NCI-H446 treated with DMSO at 0.1 percent for 48 hours (cell line): ENCODE measurements at places on chromosomes 7 and 10.
A peak's percentile ranks its signal among the peaks of the same experiment; 100 is the strongest.

DNA sequence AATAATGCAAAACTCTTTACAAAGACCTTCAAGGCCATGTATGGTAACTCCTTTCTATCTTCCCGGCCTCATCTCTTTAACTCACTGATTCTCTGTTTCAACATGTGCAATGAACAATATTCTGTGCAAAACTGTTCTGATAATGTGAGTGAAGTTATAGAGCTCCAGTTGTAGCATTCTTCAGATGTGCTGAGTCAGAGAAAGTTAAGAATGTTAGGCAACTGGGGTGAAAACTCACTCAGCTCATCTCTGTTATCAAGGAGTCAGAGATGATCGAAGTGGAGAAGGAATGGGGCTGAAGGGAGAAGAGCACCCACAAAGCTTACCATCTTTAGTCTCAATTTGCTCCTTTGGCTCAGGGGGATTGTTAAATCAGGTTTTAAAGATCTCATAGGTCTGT, 344.7 kb upstream of the NPSR1 start:
- no peak for DNase-seq

DNA sequence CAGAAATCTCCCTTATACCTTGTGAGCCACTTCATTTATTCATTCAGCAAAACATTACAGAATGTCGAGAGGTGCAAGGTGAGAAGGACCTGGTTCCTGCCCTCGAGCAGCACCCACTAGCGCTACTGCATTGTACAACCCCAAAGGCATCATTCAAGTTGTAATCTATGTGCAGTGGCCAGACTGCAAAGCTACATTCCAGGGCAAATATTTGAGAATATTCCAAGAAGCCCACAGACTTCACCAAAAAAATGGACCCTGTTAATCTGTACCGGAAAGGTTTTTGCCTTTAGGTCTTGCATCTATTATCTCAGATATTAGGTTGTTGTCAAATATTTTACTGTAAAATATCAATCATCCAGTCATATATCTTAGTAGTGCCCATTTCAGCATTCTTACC, 295.4 kb upstream of the FZD1 start:
- no peak for DNase-seq

DNA sequence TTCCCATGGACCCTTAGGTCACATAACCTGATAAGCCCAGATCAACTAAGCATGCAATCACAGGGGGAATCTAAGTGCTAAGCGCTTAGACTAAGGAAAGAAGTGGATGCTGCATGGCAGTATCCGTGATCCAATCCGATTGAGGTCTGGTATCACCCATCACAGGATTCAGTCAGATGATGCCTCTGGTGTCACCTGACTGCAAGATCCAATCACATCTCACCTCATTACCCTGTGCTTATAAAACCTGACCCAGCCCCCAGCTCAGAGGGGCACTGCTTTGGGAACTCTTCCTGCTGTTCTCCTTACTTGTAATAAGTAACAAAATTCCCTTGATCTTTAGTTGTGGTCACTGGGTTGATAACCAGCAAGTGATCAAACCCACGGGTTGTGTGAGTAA, 84.7 kb upstream of the TMEM168 start:
- DNase-seq: no peak

DNA sequence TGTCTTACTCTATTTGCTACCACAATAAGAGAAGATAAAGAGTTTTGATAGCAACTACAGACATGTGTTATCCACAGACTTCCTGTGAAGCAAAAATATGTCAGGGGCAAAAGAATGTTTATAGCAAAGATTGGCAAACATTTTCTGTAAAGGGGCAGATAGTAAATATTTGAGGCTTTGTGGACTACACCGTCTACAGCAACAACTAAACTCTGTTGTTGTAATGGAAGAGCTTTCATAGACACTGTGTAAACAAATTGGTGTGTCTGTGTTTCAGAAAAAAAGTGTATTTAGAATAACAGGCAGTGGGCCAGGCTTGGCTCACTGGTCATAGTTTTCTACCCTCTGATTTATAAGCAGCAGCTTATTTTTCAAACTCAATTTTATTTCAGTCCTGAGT, 521.4 kb downstream of the ANKRD7 start:
- DNase-seq: no peak

DNA sequence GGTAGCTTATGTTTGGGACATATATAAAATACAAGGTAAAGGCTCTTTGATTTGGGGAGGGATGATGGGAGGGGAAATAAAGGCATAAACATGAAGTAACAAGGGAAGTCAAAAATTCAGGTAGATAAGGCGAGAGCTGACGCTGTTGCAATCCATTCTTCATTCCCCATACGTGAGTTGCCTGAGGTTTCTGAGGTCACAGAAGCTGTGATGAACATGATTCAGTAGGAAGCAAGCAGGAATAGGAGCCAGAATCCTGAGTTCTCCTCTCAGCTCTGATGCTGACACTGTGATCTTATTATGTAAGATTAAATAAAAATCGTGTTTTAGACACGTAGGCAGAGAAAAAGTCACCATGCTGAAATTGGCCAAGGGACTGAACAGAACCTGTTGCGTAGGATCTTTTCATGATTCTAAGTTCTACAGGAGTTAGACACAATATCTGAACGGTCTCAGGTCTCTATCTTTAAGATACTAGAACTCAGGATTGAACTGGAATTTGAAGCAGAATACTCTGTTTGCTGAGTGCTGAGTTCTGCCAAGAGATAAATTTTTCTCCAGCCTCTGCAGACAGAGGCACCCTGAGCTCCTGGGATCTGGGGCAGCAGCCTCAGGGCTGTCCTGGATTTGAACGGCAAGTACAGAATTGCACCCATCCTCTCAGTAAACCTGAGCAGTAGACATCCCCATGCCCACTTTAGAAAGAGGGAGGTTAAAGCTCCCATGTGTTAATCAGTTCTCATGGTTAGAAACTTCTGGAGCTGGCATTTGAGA, 21.0 kb downstream of the KLF6 start:
- DNase-seq: no peak

GRCh38 chr7:4830176-4830575, 31.7 kb downstream of the PAPOLB start:
- DNase-seq: no peak

- no peak for DNase-seq
Measured at GRCh38 chr10:99984211-99985034, 25.3 kb downstream of the DNMBP start.

DNA sequence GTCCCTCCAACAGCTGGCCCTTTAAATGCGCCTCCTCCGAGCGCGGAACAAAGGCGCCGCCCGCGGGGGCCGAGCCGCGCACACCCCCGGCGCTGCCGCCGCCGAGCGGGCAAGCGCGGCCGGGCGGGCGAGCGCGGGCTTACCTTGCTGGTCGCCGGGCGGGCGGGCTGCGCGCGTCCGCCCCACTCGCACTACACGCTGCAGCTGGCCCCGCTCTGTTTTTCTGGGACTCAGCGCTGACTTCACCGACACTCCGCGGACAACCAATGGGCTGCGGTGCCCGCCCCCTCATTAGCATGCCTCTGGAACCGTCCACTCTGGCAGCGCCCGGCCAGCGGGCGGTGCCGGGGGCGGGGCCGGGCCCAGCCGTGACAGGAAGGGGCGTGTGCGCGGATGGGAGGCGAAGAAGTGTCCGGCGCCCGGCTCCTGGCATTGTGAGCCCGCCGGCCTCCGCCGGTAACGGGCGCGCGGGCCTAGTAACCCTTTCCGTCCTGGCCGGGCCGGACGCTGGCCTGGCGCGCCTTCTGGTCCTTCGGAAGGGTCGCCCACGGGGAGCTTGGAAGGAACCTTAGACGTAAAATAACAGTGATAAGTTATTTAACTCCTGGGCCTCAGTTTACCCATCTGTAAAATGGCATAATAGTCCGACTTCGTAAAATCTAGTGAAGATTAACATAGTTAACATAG, at the start of gene SORBS1:
Gene SORBS1, minus strand, starts transcription at position 195 of the 687 bp plus-strand sequence. CDS start 120,236 bp downstream, outside the sequence.
- DNase-seq: peak; percentile 78

DNA sequence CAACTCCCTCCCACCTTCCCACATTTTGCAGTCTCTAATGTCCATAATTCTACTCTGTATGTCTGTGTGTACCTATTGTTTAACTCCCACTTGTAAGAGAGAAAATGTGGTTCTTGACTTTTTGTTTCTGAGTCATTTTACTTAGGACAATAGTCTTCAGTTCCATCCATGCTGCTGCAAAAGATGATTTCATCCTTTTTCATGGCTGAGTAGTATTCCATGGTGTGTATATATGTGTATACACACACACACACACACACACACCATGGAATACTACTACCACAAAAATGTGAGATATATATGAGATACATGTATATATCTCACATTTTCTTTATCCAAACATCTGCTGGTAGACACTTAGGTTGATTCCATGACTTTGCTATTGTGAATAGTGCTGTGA, 182.1 kb upstream of the GALNT17 start:
- no peak for DNase-seq

- DNase-seq: no peak
Measured at GRCh38 chr7:139361523-139361922, 1.8 kb downstream of the LUC7L2 start.

DNA sequence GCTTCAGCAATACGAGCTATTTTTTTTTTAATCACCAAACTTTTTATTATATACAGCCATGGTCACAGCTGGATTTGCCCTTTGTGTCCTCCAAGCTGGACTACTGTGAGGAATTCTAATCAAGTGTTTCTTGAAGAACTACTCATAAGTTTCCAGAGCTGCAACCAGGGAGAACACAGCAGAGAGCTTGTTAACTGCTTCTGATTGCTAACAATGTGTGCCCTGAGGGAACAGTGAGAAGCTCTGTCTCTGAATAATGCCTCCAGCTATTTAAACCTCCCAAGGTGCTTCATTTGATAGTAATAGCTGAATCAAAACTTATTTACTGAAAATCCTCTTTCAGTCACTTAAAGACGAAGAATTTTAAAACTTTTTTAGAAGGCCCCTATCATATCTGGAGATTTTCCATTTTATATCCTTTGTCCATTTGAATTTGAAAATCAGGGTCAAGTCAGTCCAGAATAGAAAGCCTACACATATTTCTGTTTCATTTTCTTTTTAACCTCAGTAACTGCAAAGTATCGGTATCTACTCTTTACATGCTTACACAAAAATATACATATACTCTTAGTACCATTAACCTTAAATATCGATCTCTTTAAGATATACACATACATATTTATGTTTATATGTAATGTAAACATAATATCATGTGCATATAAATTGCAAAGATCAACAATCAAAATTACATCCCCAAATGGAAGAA, 1024.2 kb downstream of the GRM8 start:
- DNase-seq: no peak

- no peak for DNase-seq
Measured at GRCh38 chr7:137950263-137950621, 51.6 kb downstream of the CREB3L2 start.
